ENCODE measurements at places on chromosomes 2 and 18.

DNA sequence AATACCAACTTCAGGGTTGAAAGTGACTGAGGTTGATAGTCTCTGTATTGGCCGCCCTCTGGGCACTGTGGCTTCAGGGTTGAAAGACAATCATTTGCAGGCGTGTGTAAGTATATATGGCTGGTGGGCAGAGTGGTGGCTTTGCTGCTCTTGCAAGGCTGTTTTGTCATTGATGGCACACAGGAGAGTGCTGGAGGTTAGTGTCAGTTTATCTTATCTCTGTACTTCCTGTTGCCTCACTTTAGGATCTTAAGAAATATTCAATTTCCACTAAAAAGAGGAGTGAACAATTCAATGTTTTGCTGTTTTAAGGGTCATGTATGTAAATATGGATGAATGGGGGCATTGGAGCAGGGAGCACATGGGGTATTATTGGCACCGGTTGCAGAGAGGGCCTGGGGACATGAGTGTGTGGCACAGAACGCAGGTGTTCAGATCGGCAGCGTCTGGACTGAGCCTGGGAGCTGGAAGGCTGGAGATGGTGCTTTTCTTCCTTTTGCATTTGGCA lies 51.5 kb downstream of the NCK2 start:
- DNase-seq, result no peak

DNA sequence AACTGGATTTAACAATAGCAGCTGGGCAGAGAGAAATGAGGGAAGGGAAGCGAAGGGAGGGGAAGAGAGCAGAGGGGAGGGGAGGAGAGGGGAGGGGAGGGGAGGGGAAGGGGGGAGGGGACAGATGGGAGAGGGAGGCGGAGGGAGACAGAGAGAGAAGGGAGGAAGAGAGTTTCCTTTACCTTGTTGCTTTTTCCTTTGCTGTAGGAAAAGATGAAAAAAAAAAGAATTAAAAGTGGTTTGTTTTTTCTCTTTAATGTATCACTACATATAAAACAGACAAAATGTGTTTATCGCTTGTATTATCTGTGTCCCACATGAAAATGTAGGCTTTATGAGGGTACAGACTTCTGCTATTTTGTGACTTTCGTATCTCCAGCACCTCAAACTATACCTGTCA lies 190.4 kb upstream of the KYNU start:
- no peak for DNase-seq

GRCh38 chr18:75775121-75775520 lies 347.6 kb upstream of the SMIM21 start:
- no peak for DNase-seq

DNA sequence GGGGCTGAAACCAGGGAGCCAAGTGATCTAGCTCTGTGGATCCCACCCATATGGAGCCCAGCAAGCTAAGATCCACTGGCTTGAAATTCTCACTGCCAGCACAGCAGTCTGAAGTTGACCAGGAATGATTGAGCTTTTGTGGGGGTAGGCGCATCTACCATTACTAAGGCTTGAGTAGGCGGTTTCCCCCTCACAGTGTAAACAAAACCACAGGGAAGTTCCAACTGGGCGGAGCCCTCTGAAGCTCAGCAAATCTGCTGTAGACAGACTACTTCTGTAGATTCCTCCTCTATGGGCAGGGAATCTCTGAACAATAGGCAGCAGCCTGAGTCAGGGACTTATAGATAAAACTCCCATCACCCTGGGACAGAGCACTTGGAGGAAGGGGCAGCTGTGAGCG lies 96.7 kb downstream of the CCDC148 start:
- DNase-seq, result peak; percentile 40

DNA sequence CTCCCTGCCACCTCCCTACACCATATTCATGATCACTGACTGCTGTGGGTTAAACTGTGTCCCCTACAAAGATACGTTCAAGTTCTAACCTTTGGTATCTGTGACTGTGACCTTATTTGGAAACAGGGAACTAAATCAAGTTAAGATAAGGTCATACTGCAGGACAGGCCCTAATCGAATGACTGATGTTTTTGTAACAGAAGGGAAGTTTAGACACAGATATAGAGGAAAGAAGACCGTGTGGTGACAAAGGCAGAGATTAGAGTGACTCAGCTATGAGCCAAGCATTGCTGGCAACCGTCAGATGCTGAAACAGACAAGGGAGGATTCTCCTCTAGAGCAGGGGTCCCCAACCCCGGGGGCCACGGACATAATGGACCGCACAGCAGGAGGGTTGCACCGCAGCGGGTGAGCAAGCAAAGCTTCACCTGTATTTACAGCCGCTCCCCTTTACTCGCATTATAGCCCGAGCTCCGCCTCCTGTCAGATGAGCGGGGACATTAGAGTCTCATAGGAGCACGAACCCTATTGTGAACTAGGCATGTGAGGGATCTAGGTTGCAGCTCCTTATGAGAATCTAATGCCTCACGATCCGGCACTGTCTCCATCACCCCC lies 28.9 kb upstream of the RNF152 start:
- no peak for DNase-seq

DNA sequence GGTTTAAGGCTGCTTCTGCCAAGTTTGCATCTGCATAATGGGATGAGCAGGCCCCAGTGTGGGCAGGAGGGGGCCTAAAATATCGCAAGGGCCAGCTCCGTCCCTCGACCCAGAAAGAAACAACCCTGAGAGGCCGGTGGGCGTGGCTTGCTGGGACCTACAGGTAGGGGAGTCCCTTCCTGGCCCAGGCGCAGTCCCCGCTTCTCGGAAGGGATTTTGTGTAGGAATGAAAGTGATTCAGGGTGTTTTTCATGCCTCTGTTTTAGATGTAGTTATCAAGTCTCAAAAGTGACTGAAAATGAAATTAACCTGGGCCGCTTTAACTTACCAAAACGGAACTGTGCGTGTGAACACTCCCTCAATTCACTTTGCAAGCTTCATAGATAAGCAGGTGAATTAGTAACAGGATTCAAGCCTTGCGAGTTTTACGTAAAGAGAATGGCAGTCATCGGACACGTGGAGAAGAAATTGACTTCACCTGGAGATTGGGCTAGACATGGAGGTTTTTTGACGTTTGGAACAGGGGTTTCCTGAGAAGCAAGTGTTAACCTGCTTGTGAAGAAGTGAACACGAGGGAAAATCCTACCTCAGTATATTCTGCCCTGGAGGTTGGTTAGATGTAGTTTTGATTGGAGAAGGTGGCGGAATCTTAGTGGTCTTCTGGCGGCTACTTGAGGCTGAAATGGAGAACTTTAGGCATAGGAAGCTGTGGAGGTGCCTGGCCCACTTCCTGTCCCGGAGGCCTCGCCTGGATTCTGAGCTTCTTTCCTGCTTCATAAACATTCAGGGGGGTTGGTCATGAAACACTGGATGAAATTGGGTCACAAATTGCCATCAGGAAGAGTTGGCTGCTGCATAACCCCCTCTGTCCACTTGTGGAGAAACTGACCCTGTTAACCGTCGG lies 1.7 kb downstream of the NCK2 start:
- no peak for DNase-seq

DNA sequence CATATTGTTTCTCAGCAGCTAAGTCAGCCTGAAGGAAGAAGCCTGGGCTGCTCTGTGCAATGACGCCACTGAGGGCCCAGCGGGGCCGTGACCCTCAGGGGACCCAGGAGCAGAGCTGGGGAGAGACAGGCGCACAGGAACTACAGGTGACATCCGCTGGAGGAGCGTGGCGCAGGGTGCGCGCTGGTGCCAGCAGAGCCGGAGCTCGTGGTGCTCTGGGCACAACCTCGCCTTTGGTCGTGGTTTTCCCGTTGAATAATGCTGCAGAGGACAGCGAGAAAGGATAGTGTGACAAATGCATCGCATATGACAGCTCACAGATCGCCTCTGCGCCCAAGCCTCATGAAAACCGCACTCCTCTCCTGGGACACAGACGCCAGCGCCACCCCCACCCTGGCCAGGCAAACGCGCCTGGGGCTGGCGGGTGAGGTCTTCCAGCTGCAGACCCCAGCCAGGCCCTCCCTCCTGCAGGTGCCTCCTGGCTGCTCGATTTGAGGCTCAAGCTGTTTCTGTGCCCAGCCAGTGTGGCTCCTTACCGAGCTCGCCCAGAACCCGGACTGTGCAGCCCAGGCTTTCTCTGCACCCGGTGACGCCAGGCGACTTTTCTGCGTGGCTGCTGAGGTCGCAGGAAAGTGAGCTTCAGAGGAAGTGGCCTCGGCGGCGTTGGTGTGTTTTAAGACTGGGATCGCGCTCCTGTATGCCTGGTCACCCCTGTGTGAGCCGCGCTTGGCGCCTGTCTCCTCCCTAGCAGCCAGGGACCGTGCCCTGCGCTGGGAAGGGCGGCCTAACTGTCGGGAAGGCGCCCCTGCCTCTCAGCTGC lies 583.1 kb upstream of the HS6ST1 start:
- no peak for DNase-seq

- no peak for DNase-seq
Measured at GRCh38 chr18:14969500-14969899, 221.5 kb downstream of the ANKRD30B start.

DNA sequence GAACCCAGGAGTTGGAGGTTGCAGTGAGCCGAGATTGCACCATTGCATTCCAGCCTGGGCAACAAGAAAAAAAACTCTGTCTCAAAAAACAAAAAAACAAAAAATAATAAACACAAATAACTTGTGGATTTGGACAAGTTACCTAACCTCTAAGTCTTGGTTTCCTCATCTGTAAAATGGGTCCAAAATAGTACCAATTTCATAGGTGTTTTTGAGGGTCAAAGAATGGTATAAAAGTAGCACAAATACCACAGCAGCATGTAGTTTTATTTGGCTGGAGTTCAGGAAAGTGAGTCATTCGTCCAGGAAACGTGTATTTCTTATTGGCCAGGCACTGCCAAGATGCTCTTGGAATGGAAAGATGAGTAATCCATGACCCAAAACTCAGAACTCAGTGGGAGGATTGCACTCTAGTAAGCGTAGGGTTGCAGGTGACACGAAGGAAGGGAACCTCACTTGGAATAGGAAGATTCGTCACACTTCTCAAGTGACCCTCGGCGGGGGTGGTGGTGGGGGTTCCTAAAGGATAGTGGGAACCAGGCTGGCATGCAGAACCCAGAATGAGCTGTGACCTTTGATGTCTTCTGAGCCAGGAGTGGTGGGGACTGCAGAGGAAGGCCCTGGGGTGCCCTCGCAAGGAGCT lies 24.4 kb downstream of the GRHL1 start:
- peak; percentile 81 for DNase-seq

DNA sequence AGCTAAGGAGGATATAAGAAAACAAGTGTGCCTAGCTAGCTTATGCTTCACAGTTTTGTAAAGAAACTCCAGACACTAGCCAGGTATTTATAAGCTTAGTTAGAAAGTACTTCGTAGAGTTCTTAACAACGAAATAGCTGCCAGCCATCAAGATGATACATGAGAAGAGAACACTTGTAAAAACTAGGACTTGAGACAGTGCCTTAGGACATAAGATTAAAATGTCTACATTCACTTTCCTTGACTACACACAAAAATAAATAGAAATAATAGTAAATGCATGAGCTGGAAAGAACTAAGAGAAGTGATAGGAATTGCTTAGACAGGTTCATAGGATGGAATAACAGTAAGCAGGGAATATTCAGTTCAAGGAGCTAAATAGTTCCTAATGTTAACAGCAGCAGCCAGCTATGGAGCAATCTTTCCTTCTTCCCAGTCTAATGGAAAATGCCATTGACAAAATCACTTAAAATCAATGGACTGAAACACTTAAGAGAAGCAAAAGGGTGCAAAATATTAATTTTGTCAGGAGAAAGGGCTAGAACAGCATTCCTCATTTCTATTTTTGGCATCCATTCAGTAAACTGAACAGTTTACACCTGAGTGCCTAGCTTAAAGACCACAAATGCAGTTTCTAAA lies 186.6 kb downstream of the PDE11A start:
- no peak for DNase-seq

GRCh38 chr18:755506-755905 lies 43.1 kb upstream of the ENOSF1 start:
- no peak for DNase-seq

DNA sequence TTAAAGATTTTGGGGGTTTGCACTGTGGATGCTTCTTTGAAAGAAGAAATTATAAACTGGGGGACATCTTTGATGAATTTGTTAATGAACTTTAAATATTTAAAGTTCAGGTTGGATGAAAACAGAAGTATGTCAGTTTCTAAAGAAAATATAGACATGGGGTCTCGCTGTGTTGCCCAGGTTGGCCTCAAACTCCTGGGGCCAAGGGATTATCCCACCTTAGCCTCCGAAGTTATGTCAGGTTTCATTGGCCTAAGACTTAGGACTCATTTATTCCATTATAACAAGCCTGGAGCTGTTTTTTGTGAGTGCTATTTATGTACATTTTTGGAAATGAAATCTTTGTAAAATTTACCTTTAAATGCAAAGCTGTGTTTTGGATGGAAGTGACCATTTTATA lies 2.5 kb downstream of the NAB1 start:
- DNase-seq, result no peak

DNA sequence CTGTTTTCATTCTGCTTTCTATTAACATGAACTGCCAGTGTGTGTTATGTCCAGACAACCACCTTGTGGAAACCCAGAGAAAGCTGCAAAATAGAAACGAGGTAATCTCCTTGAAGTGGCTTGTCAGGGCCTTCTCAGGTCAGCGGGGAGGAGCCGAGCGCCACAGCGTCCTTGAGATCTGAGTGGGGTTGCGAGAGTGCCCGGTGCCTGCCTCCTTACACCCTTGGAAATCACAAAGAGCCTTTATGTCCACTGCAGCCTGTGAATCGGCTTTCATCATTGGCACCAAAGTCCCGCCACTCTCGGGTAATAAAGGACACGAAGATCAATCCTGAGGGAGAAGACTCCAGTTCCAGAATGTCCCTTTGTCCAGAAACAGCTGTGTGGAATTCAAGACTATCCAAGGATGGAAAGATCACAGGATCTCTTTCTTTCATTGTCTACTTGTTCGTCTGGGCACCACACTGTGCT lies 135.2 kb downstream of the HRH4 start:
- DNase-seq, result no peak

- DNase-seq, result no peak
Measured at GRCh38 chr2:176819306-176819705, 393.3 kb upstream of the HNRNPA3 start.

- peak; percentile 44 for DNase-seq
Measured at GRCh38 chr2:155442755-155443372, 744.4 kb downstream of the KCNJ3 start.

GRCh38 chr2:235544689-235544969 lies 50.8 kb downstream of the AGAP1 start:
- DNase-seq, result no peak

GRCh38 chr2:136116813-136117390 lies 1.0 kb downstream of the CXCR4 start:
- DNase-seq, result no peak

GRCh38 chr18:50879302-50880118 lies 592 bp downstream of the ME2 start:
- no peak for DNase-seq

DNA sequence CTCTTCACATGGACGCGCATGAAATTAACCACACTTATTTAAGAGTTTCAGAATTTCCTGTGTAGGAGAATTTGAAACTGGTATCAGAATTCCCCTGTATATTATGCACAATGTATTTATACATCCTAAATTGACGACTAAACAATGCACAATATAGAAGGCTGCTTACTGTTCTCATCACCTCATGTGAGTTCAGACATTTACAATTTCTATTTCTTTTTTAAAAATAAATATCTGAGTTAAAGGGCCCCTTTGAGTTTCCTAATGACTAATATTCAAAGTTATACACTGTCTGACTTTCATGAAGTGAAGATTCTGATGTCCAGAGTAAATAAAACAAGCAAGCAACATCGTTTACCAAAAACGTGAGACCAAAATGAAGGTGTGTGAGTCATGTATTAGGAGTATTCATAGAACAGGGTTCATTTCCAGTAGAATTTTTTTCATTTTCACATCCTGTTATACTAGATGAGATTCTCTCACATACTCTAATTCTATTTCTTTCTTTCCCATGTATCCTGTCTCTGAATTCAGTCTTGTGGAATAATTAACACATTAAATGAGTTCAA lies 406.2 kb downstream of the NUP35 start:
- DNase-seq, result no peak

- DNase-seq, result no peak
Measured at GRCh38 chr2:71191570-71191943, 35.3 kb downstream of the PAIP2B start.

Data from epithelial cell of prostate (primary cell).